NCI-H1436 (cell line): ENCODE measurements at places on chromosomes 4 and X.

- no peak for DNase-seq
Measured at GRCh38 chr4:52665592-52665991, 6.5 kb upstream of the USP46 start.

GRCh38 chr4:142721187-142721586, 124.9 kb downstream of the INPP4B start:
- DNase-seq = no peak

GRCh38 chrX:131854581-131854980, 168.5 kb upstream of the STK26 start:
- DNase-seq = no peak

GRCh38 chr4:176840166-176840565, 47.4 kb upstream of the VEGFC start:
- DNase-seq = no peak

DNA sequence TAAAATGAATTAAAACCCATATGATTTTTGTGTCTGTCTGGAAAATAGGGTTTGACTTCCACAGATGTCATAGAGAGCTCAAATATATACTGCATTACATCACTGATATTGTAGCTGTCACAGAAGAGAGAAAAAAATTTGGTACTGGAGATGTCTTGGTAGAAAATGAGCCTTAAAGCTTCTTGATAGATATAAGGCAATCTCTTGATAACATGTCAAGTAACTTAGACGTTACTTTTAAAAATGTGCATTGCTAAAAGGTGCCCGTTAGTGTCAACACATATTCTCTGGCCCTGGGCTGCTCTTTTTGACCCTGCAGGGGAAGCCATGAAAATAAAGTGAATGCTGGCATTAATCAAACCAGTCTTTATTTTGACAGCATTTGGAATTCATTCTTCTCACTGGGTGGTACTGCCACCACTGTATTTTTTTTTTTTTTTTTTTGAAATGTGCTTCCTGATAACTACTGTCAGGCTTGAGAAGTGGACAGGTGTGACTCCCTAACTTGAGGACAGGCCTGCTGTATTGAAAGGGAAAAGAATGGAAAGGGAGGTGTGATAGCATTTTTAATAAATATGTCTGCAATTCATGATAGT, 53.0 kb upstream of the RAPGEF2 start:
- DNase-seq = no peak
